ENCODE measurements at places on chromosomes 3 and 15. TPM values are rescaled to one million over a fixed set of nuclear protein-coding genes. Genes with fewer than 3 reads are reported as not detected.

- DNase-seq: no peak
These were observed 81.6 kb downstream of the STT3B start for GRCh38 chr3:31614162-31614921.

GRCh38 chr15:42082823-42083604 is 11.3 kb downstream of the PLA2G4D start:
- no peak for DNase-seq

DNA sequence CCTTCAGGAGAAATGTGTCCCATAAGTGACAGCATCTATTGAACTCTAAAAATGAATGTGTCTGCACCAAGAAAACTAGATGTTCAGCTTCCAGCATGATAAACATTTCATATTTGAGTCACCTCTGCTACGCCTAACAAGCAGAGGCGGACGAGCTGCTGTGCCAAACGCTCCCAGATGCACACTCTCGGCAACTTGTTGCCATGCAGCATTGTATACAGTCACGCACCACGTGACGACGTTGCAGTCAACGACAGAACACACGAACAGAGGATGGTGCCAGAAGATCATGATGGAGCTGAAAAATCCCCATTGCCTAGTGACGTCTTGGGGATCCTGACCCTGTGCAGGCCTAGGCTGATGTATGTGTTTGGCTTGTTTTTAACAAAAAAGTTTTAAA is 137.5 kb downstream of the XXYLT1 start:
- peak; percentile 74 for DNase-seq

DNA sequence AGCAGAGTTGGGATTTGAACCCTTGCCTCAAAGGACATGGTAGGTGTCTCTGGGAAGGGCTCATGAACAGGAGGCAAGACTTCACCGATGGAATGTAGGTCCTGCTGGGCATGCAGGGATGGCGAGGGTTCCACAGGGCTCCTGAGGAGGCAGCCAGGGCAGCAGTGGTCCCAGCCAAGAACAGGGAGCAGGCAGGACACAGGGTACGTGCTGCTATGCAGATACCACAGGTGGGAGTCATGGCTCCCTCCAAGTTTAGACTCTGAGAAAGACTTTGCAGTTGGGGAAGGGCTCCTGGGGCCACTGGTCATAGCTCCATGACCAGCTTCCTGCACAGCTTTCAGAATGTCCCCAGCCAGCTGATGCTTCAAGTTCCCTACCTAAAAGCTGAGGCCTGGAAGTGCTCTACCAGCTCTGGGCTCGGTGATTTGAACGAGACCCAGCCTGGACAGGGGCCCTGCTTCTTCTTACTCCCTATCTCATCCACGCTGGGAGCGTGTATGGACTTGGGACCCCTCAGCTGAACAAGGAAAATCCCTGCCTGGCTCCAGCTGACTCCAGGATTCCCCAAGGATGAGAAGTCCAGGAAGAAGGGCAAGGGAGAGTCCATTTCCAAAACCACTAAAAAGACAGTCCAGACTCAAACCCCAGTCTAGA is 747 bp downstream of the MYL3 start:
- DNase-seq: no peak

DNA sequence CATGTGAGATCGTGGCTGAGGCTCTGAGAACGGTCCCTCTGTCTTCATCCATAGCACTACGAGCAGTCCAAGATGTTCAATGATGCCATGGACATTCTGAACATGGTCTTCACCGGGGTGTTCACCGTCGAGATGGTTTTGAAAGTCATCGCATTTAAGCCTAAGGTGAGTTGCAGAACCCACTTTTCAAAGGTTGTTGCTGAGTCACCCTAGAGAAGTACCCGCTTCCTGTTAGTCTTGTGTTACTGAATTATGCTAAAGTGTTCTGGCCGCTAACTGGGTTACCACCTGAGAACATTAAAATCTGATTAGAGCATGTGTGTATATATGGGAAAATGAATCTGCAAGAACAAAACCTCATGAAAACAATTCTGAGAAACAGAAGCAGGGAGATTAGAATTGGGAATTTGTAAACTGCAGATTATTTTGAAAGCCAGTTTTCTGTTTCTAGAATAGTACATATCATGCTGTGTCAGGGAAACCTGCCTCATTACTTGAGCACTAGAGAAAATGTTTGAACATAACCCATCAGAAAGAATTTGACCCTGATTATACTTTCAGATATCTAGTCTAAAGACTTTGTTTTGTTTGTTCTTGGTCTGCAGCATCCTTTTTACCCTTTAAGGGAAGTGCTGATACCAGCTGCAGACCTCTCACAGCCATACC is 92.6 kb downstream of the CHDH start:
- no peak for DNase-seq

DNA sequence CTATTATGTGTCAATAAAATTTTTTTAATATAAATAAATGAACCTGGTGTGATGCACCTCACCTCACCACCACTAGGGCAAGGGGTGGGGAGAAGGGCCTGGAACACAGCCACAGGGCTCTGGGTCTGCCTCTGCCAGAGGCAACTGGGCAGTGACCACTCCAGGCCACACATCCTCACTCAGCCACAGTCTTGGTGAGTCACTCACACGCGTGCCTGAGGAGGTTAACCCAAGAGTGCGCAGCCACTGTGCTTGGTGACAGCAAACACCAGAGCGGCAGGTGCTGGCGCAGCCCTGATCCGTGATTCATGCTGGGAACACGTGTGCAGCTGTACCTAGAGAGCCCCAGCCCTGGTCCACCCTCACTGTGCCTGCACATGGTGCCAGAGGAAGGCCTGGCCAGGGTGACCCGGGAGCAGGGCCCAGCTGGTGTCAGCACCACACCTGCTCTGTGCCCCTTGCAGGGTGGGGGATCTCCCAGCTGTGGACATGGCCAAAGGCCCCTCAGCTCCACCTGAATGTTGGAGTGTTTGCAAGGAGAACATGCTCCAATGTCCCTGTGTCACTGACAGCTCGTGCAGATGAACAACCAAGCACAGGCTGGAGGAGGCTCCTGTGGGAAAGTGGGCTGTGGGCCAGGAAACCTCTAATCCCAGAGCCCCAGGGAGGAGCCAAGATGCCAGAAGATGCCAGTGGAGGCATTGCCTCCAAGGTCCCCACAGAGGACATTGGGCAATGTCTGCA is 2.1 kb downstream of the SLC41A3 start:
- DNase-seq: no peak

The SEMA5B gene
- 2.9 TPM for total RNA-seq

The DLEC1 gene
- total RNA-seq: 0.32 TPM

The HTR3D gene
- not detected for total RNA-seq
